ENCODE measurements at places on chromosomes 3 and 15.
A peak's percentile ranks its signal among the peaks of the same experiment; 100 is the strongest.

DNA sequence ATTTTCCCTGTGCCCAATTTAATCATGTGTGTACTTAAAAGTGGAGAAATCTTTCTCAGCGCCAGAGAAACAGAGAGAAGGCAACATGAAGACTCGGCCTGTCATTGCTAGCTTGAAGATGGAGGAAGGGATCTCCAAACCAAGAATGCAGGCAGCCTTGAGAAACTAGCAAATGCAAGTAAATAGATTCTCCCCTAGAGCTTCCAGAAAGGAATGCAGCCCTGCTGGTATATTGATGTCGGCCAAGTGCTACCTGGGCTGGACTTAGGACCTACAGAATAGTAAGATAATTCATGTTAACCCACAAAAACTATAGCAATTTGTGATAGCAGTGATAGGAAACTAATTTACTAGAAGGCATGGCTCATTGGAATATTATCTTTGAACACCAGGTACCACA lies 150.9 kb upstream of the ABI3BP start:
- no peak for DNase-seq

- DNase-seq, result no peak
These were observed 24.4 kb upstream of the ABHD10 start for GRCh38 chr3:111954228-111954990.

DNA sequence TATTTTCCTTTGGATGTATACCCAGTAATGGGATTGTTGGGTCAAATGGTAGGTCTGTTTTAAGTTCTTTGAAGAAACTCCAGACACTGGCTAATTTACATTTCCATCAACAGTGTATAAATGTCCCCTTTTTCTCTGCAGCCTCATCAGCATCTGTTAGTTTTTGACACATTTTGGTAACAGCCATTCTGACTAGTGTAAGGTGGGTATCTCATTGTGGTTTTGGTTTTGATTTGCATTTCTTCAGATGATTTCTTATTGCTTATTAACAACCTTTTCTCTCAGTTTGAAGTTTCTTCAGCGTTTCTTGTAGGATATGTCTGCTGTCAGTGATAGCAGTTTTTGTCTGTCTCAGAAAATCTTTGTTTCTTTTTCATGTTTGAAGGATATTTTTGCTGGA lies 15.4 kb downstream of the GALK2 start:
- DNase-seq, result no peak

DNA sequence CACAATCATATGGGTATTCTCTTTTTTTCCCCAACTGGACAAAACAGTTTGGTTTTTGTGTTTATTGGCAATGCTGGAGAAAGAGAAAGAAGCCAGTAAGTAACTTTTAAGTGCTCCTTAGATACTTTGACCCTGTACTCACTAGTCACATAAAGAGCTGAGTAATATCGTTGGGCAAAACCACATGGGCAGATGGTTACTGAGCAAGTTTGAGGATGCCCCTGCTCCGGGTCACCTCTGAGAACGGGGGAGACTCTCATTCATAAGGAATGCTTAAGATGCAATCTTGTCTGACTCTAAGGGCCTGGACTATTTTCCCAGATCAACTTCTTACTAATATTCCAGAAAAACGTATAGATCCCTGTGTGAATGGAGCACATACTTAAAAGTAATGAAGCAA lies 106.4 kb upstream of the SLC2A2 start:
- DNase-seq, result no peak

DNA sequence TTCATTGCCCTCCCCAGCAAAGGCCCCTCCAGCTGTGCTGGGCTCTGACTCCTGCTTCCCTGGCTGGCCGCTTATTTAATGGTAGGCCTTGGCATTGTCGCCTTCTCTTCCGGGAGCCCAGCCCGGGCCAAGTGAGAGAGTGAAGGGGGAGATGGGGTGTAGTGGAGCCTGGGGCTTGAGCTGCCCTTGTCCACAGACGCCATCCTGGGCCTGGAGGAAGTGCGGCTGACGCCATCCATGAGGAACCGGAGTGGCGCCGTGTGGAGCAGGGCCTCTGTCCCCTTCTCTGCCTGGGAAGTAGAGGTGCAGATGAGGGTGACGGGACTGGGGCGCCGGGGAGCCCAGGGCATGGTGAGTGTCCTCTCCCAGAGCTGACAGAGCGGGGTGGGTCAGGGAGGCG lies 3.3 kb downstream of the LMAN1L start:
- DNase-seq, result no peak

GRCh38 chr15:92663250-92663951 lies 7.8 kb upstream of the FAM174B start:
- DNase-seq, result no peak

DNA sequence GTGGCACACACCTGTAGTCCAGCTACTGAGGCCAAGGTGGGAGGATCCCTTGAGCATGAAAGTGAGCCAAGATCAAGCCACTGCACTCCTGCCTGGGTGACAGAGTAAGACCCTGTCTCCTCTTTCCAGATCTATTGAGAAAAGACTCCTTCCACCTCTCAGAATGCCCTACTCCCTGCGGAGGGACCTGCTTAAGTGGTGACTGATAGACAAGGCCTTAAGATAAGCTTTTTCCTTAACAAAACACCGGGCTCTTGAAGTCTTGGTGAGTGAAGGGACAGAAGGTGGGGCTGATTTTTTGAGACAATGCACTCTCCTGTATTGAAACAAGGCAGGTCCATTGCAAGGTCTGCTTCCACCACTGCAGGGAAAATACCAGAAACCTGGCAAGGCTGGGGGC lies 338.4 kb upstream of the FRG2C start:
- no peak for DNase-seq

- no peak for DNase-seq
These were observed 38.2 kb upstream of the MAGI1 start for GRCh38 chr3:66076861-66077470.

DNA sequence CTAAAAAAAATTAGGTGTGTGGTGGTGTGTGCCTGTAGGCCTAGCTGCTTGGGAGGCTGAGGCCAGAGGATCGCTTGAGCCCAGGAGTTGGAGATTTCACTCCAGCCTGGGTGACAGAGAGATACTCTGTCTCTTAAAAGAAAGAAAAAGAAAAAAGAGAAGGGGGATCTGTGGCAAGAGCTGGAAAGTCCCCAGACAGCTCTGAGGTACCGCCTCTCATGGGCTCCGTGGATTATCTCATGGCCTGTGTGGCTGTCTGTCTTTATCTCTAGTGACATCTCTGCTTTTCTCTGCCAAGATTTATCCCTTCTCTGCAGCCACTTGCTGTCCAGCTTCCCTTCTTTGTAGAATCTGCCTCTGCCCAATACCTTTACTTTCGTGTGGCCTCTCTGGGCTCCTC lies 5.7 kb downstream of the EXOSC7 start:
- peak; percentile 29 for DNase-seq

GRCh38 chr3:55157731-55158130 lies 229.9 kb upstream of the LRTM1 start:
- DNase-seq, result no peak

- DNase-seq, result no peak
These were observed 141.5 kb upstream of the BFSP2 start for GRCh38 chr3:133258358-133258757.

DNA sequence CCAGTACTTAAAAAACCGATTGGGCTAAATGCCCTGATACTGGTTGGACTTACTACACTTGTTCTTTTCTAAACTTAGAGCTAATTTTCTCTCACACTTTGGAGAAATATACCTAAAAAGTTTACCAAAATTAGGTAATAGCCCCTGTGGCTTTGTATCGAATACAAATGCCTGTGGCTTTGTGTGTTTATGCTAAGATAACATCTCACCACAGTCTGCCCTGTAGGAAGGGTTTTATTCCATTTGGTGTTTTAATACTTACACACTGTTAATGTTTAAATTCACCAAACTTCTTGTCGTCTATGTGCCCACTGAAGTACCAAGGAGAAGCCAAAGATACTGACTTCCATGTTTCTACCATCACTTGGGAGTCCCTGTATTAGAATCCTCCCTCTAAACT lies 66.4 kb downstream of the BCHE start:
- DNase-seq, result no peak

- DNase-seq, result no peak
These were observed 231.0 kb upstream of the TLE3 start for GRCh38 chr15:70328679-70329115.

DNA sequence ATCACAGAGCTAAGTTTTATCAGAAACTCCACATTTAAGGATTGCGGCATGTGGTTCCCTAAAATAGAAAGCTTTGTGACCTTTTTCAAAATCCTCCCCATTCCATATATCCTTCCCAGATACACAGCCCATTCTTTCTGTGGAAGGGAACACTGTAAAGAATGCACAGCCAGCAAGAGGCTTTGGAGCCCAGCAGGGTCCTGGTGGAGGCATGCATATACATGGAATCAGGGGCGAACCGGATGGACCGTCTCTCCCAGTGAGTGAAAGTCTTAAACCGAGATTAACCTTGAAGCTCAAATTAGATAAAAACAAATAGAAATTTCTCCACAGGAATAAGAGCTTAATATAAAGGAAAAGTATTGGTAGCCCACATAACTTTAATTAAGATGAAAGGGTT lies 436.2 kb upstream of the MDFIC2 start:
- no peak for DNase-seq

GRCh38 chr15:45378913-45379262 lies 544 bp upstream of the GATM start:
- no peak for DNase-seq

DNA sequence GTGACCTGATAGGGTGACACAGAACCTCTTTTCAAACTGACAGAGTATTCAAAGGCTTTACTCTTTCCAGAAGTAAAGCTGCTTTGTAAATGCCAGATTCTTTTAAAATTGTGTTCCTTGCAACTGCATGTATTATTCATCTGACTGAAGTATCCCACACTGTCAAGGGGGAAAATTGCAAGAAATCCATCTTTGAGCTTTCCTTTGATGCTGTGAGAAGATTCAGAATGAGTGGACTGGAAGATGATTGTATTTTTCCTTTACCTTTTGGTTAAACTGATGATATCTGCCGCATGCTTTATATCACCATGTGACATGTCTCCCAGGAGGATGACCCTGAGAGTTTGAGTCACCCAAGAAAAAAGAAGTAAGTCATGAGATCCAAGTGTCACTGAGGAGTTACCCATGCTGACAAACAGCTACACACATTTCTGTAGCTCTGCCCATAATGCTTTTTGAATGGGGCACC lies 250.8 kb upstream of the CBLB start:
- no peak for DNase-seq

- DNase-seq, result no peak
These were observed 21.0 kb downstream of the RARB start for GRCh38 chr3:25448750-25449692.

DNA sequence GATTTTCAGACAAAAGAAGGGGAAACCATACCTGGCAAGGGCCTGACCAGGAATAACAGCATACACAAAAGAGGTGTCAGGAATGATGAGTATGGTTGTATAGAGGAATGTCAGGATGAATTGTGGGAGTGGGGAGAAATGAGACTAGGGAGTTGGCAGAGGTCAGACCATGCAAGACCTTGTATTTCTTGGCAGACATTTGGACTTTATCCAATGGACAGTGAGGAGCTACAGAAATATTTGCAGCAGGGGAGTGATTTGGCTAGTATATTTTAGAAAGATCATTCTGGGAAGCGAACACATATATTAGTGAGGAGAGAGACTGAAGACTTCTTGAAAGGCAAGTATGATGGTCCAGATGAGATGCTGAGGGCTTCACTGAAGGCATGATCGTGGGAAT lies 25.4 kb upstream of the ALPK3 start:
- DNase-seq, result no peak

- no peak for DNase-seq
These were observed 6.1 kb upstream of the EIF2B5 start for GRCh38 chr3:184129012-184129411.
